Bronchus fibroblast of lung (primary cell): ENCODE measurements at places on chromosomes 16 and 17. TPM values are rescaled to one million over a fixed set of nuclear protein-coding genes. Genes with fewer than 3 reads are reported as not detected.

Gene FOXL1
- 20.4 and 23.4 TPM in 2 replicates for total RNA-seq

Gene ZNF668
- 11.9 and 13.1 TPM in 2 replicates for total RNA-seq

Gene PARN
- total RNA-seq = 19.3 and 24.0 TPM in 2 replicates

Gene CTRB1
- total RNA-seq = not detected in 2 replicates

Gene TBC1D3C
- total RNA-seq = not detected in 2 replicates

Gene WSCD1
- 3.3 and 4.5 TPM in 2 replicates for total RNA-seq

Gene KREMEN2
- 0.15 TPM in 1 of 2 replicates, not detected in the other for total RNA-seq

Gene GGNBP2
- 29.7 and 32.6 TPM in 2 replicates for total RNA-seq

Gene KRTAP4-5
- not detected in 2 replicates for total RNA-seq

Gene KRT36
- not detected in 2 replicates for total RNA-seq

Gene PMM2
- total RNA-seq = 20.5 and 26.2 TPM in 2 replicates

Gene HBA1
- total RNA-seq = not detected in 2 replicates

Gene TPSD1
- total RNA-seq = not detected in 2 replicates

Gene ACACA
- total RNA-seq = 39.8 and 42.7 TPM in 2 replicates

Gene KRTAP4-9
- total RNA-seq = not detected in 2 replicates

Gene HIGD1B
- total RNA-seq = not detected in 2 replicates

Gene GPT2
- 24.2 and 27.1 TPM in 2 replicates for total RNA-seq

Gene ACE
- 0.89 and 1.0 TPM in 2 replicates for total RNA-seq

Gene KRT12
- total RNA-seq = not detected in 2 replicates

Gene ZNF750
- total RNA-seq = not detected in 2 replicates

Gene CFAP52
- total RNA-seq = not detected in 2 replicates

Gene TBC1D3E
- total RNA-seq = not detected in 2 replicates

Gene GPS1
- 174 and 180 TPM in 2 replicates for total RNA-seq

Gene ABCC11
- total RNA-seq = under 0.01 TPM in 1 of 2 replicates, not detected in the other

Gene CMTM1
- total RNA-seq = 0.59 and 1.0 TPM in 2 replicates

Gene CES1
- total RNA-seq = 0.50 and 1.9 TPM in 2 replicates

Gene MIS12
- 13.8 and 18.2 TPM in 2 replicates for total RNA-seq

Gene SMIM36
- not detected in 2 replicates for total RNA-seq

Gene BCO1
- total RNA-seq = not detected in 2 replicates

Gene ZNF200
- 3.4 and 4.0 TPM in 2 replicates for total RNA-seq

Gene GRIN2A
- under 0.01 TPM in 1 of 2 replicates, not detected in the other for total RNA-seq

Gene CTRL
- 1.0 and 1.3 TPM in 2 replicates for total RNA-seq

Gene SRP68
- 24.4 and 24.7 TPM in 2 replicates for total RNA-seq
